Cerebellum (tissue), 4 donors: ENCODE measurements at places on chromosomes 3 and 15.

DNA sequence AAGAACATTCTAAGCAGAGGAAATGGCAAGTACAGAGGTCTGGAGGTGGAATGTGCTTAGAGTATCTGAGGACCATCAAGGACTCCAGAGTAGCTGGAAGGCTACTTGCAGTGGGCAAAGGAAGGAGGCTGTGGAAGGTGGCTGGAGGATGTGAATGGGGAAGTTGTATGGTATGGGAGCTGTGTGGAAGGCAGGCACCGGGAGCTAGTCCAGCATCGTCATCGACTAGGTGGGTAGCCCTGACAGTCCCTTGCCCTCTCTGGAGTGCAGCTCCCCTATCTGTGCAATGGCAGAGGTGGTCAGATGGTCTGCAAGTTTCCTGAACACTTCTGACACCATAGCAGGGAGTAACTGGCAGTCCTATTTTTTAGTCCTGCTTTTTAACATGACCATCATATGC is 19.3 kb downstream of the CCDC13 start:
- DNase-seq, result no peak

DNA sequence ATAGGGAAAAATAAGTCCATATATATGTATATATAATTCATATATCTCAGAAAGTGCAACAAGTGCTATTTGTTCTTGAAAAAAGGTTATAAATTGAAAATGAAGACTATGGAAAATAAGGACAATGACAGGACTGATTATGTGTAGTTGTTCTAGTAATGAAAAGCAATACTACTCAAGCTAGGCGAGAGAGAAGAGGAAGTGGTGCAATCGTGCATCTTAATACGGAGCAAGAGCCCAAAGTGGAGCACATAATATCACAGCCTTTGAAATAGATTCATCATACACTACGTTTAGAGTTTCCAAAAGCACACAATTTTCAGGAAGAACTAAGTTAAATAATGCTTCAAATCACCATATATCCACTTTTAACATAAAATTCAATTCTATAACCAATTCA is 87.9 kb downstream of the ULK4 start:
- DNase-seq, result no peak

DNA sequence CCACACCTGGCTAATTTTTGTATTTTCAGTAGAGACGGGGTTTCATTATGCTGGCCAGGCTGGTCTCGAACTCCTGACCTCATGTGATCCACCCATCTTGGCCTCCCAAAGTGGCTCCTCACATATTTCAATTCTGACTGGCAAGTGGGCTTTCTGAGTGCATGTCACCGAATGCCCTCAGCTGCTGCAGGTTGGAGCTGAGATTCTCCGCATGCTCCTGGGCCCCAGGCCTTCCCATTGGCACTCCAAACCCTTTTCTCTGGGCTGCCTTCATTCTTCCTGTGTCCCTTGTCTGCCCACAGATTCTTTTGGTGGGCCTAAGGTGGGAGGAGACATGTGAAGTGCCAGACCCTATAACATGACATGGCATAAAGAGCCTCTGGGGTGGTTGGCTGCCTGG is 67.3 kb downstream of the SYNM start:
- DNase-seq, result no peak

GRCh38 chr15:55902981-55903380 is 90.4 kb downstream of the NEDD4 start:
- DNase-seq, result no peak

- peak; percentile 30 for DNase-seq
These were observed 475 bp downstream of the EIF4E3 start for GRCh38 chr3:71724584-71725270.
